NCI-H2081 (cell line): ENCODE measurements at places on chromosomes 5 and 9.

DNA sequence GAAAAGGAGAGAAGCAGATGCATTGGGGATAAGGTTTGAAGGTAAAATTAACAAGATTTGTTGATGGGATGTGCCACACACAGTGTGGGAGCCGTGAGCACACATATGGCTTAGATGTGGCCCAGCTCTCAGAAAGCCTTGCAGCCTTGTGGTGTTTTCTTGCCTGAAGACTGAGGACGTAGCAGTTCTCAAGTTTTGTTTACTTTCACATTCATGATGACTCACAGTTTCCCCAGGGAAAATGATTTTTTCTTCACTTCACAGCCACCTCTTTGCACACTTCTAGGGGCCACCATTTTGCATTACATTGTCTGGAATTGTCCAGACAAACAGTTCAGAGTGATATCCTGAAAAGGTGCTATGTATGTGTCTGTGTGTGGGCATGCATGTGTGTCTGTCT is 126.2 kb downstream of the BASP1 start:
- DNase-seq: no peak

- DNase-seq: no peak
Measured at GRCh38 chr5:54997081-54997480, 11.7 kb upstream of the ESM1 start.

GRCh38 chr9:19441730-19442129 is 32.9 kb downstream of the ACER2 start:
- no peak for DNase-seq

GRCh38 chr5:137497396-137498290 is 1.5 kb downstream of the SPOCK1 start:
- DNase-seq: no peak

GRCh38 chr5:164555809-164556208 is 1050.4 kb downstream of the MAT2B start:
- no peak for DNase-seq
